Stimulated activated CD8-positive, alpha-beta memory T cell treated with anti-CD3 and anti-CD28 coated beads, Interleukin-15, amount 100 ng/mL, for 4 hours (primary cell): ENCODE measurements at places on chromosomes 5 and 9.

- no peak for DNase-seq
Observed at GRCh38 chr9:12956805-12957204, 182.0 kb downstream of the LURAP1L start.

GRCh38 chr5:84881737-84882136 is 497.1 kb upstream of the EDIL3 start:
- DNase-seq = no peak

DNA sequence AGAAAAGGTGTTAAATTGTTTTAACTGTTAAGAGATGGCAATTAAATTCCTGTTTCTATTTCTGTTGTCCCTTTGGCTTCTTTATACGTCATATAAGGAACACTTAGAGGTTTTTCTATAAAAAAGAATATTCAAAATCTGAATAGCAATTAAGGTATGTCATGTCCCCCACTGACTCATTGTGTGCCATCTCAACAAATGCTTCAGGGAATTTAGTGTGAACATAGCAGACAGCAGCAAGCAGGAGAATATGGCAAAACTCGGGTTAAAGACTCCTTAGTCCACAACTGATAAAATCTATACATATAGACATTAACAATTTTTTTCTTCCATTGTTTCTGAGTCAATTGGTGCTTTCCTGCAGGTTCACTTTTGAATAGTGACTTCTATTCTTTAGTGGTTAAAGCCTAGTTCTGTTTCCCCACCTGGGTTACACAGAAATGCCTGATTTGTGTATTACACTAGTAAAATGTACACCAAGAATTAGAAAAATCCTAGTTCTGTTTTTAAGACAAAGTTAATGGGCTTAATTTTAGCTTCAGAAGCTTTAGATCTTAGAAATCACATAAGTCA is 17.9 kb upstream of the RPS23 start:
- no peak for DNase-seq

DNA sequence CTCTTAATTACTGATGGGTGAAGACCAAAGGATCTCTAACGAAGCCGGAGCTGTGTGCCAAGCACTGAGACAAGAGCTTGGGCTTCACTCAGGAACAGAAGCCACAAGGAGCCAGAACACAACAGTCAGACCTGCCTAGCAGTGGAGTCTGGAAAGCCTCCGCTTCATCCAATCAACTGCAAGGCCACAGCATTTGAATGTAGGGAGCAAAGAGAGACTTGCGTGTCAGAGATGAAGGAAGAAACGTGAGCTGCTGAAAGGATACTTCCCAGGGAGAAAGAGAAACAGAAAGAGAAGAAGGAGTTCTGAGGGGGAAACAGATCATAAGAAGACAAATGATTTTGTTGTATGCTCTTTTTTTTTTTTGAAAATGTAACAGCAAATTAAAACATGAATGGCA is 43.5 kb downstream of the DDX31 start:
- no peak for DNase-seq

DNA sequence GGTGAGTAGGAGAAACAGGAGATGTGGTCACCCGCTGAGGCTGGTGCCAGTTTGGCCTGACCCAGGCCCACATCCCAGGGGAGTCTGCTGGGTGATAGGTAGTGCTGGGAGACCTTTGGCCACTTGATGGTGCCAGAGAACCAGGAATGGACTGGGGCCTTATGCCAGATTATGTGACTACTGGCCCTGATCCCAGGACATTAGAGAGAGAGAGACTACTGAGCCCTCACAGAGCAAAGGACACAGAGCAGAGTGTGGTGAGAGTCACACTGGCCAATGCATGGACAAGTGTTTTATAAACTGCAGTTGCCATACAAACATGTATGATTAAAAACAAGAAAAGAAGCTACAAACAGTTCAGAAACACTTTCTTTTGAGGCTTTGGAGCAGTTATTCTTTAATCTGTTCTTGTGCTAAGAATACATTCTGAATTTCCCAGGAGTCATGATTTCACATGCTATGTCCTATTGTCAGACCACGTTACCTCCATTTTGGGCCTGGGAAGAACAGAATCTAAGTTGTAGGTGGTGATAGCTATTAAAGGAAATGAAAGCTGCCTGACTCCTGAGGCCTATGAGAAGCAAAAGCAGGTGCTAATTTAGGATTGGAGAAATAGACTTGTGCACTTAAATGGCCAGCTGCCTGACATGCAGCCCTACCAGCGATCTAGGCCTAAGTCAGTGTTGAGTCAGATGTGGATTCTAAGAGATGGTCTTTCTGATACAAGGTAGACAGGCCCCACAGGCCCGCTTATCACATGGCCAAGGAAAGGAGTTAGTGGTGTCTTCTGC is 32.6 kb upstream of the TMOD1 start:
- DNase-seq = no peak

DNA sequence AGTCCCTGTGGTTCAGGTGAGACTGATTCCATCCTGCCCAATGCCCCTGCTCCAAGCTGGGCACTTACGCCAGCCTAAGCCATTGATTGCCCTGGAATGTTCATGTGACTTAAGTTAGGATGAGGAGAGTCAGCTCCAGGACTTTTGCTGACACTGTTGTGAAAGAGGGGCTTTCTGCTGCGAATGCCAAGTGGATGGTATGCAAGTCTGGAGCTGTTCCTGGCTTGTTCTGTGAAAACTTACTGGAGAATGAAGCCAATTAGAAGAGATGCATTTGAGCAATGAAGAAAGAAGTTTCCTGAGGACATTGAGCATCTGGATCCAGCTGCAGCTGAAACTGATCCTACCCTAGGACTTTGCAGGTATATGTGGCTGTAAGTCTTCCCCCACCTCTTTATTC is 61.2 kb upstream of the ZFR start:
- DNase-seq = no peak

GRCh38 chr5:172956936-172957335 is 2.3 kb upstream of the RPL26L1 start:
- no peak for DNase-seq

- DNase-seq = no peak
Observed at GRCh38 chr5:173807181-173807655, 80.9 kb upstream of the CPEB4 start.

DNA sequence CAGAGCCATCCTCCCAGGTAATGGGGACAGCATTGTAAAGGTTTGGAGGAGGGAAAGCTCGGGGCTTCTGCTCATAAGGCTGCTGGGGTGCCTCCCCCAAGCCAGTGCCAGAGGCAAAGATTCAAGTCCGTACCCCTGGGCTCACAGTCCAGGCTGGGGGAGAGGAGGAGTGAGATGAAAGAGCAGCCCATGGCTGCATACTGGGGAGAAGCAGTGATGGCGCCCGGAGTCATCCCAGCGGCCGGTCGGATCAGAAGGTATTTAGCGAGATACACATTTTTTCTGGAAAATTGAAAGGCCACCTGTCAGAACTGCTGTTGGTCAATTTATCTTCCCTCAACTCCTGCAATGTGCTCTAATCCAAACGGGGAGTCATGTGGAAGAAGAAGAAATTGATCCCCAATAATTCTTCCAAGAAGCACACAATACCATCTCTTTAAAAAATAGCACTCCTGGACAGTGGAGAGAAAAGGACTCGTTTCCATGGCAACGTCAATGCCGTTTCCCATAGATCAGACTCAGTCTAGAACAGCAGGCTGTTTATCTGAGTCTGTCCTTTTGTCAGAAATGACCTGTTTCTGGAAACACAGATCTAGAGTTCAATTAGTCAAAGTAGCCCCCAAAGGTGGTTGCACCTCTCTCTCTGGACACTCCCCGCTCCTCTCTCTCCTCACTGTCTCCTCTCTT is 65.9 kb downstream of the NSG2 start:
- no peak for DNase-seq

DNA sequence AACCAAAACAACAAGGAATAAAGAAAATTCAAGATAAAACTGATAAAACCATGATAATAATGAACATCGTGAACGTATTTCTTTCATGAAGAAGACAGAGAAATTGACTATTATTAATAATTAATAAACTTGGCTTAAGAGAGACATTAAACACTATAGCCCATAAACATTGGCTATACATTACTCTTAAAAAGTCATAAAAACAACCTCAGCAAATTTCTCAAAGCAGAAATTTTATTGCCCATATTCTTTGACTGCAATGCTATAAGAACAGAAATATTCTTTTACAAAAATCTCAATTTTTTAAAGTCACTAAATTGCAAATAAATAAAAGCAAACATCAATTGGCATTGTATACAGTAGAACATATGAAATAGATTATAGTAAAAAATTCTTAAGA is 42.5 kb downstream of the CSF2 start:
- DNase-seq = no peak

DNA sequence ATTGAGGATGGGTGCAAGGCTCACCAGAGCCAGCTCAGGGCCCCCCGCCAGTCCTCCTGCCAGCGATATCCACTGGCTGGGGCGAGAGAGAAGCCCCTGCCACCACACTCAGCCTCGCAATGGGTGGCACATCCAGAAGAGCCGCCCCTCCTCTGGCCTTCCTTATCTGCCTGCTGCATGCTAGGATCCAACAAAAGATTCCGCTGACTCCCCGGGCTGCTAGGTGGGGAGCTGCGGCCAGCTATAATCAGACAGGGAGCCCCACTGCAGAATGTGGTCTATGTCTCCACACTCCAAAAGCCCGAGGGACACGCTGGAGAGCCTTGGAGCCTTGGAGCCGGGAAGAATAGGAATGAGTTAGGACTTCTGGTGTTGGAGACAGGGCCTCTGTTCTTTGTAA is 32.8 kb downstream of the COL23A1 start:
- no peak for DNase-seq

DNA sequence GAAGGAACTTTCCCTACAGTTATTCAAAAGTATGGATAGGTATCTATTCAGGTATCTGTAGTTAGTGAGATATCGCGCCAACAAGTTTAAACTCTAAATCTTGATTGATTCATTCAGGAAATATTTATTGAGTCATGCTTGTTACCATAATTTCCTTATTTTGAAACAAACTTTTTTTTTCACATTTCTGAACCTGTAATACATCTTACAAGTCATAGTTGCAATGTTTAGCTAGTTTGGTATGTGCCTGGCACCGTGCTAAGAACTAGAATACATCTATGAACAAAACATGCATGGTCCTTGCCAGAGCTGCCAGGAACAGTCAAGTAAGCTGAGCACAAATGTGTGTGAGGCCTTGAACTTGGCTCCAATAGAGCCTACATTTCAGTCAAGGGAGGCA is 226.4 kb downstream of the PCSK5 start:
- no peak for DNase-seq

GRCh38 chr5:116456036-116456435 is 118.6 kb downstream of the SEMA6A start:
- DNase-seq = no peak

DNA sequence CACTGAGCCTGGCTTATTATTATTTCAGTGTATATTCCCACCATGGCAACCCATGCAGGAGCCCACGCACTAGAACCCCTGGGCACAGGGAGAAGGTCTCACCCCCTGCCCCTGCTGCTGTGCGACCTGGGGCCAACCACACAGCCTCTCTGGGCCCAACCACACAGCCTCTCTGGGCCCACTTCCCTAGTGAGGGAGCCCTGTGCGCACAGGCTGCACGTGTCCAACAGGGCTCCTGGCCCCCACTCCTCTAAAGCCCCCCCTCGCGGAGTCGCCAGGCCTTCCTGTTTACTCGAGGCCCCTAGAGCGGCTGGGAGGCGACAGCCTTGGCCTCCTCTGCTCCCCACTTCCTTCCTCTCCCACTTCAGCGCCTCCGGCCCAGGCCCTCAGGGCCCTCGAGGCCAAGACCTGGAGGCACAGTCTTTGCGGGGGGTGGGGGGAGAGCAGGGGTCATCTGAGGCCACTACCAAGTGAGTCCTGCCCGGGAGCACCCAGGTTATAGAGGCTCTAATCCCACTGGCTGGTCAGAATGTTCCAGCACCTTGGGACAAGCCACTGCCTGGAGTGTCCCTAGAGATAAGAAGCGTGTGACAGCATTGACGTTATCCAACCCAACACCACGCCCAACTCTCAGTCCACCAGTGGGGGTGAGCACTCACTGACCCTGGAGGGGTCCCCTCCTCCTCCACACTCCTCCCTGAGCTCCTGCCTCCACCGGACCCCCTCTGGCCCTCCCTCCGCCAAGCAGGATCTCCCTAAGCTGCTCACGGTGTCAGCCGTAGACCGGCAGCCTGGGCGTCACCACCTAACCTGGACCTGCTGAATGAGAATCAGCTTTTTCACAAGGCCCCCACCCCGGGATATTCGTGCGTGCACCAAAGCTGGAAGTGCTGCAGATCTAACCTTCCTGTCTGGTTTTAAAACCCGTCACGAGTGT is 7.9 kb upstream of the ENG start:
- peak; percentile 24 for DNase-seq

DNA sequence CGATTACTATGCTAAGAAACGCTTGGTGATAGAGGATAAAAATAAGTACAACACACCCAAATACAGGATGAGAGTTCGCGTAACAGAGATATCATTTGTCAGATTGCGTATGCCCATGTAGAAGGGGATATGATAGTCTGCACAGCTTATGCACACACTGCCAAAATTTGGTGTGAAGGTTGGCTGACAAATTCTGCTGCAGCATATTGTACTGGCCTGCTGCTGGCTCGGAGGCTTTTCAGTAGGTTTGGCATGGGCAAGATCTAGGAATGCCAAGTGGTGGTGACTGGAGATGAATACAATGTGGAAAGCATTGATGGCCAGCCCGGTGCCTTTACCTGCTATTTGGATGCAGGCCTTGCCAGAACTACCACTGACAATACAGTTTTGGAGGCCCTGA is 208.4 kb downstream of the PDZD2 start:
- no peak for DNase-seq

DNA sequence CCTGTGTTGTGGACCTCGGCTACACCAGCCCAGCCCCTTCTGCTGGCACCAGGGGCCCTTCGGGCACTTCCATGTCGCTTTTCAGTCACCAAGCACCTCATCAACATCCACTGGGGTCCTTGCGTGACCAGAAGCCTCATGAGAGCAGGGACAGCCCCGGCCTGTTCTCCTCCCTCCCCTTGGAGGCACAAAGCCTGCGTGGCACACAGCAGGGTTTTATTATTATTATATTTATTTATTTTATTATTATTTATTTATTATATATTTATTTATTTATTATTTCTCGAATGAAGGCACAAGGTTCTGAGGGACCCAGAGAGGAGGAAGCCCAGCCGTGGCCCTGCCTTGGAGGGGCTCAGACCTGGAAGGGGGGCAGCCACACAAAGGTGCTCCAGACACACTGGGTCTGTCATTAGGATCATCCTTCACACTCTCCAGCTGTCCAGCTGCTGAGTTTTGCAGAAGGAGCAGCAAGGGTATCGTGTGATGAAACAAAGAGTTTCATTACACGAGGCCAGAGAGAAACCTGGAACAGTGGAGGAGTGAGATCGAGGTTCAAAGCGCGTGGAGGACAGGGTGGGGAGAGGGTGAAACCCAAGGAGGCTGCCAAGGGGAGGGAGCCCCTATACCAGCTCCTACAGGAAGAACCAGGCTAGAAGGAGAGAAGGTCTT is 5.2 kb downstream of the VAV2 start:
- no peak for DNase-seq

DNA sequence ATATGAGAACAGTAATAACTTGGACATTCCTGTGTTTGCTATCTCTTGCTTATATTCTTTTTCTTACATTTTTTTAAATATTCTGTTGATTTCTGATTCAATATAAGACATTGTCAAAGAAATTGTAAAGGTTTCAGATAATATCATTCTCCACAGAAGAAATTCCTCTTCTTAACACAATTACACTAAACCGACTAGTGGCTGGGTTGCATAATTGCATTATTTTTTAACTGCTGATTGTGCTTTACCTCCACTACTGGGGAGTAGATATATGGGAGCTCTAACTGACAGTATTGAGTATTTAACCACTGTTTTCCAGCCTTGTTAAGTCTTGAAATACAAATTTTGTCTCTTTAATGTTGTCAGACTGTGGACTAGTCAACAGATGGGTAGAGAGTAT is 723.8 kb upstream of the EDIL3 start:
- DNase-seq = no peak

- no peak for DNase-seq
Observed at GRCh38 chr5:100270023-100270771, 265.0 kb upstream of the FAM174A start.

GRCh38 chr5:9441610-9442009 is 104.3 kb downstream of the SEMA5A start:
- DNase-seq = no peak
